ENCODE measurements at places on chromosomes 2 and 18.

DNA sequence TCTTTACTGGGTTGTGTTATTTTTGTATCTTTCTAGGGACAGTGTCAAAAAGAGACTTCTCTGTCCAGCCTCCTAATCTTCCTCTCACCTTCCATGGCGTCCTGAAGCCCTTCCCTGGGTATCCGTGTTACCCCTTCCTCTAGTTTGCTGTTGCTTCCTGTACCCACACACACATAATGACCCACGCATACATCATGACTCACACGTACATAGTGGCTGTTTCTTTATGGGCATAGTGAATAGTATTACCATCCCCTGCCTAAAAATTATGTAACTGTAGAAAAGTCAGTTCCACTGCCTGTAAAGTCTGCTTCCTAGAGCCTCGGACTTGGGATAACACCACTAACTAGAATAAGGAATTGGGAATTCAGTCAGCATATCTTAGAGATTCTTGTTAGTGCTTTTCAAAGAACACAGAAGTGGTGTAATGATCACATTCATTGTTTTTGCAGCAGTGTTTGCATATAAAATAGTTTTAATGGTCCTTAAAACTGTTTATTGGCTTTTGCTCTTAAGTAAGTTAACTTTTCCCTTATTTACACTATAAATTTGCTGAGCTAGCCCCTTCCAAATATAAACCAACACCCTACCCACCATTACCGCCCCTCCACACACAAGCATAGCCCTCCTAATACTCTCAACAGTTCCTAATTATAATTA lies 308.4 kb upstream of the RAB12 start:
- DNase-seq: no peak

GRCh38 chr2:145845207-145845894 lies 1325.4 kb upstream of the ZEB2 start:
- DNase-seq: no peak

DNA sequence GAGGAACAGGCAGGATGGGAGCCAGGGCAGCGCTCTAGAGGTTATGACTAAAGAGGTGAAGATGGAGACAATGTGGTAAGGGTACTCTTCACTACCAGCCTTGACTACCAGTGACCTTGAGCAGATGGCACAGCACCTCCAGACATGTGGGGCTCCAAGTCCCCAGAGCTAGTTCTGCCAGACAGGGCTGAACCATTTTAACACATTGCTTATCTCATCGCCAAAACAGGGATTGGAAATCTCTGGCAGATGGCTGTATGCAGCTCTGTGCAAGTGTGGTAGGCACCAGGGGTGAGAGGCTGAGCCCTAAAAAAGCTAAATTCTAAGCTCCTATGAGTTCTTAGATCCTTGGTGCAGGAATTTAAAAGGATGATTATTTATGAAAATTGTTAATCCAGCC lies 41.3 kb downstream of the FSHR start:
- DNase-seq: no peak

GRCh38 chr2:212344131-212344530 lies 194.5 kb downstream of the ERBB4 start:
- DNase-seq: no peak

GRCh38 chr2:226325526-226325925 lies 474.1 kb downstream of the IRS1 start:
- peak; percentile 12 for DNase-seq

- no peak for DNase-seq
Observed at GRCh38 chr2:236692937-236693336, 123.3 kb downstream of the ACKR3 start.

DNA sequence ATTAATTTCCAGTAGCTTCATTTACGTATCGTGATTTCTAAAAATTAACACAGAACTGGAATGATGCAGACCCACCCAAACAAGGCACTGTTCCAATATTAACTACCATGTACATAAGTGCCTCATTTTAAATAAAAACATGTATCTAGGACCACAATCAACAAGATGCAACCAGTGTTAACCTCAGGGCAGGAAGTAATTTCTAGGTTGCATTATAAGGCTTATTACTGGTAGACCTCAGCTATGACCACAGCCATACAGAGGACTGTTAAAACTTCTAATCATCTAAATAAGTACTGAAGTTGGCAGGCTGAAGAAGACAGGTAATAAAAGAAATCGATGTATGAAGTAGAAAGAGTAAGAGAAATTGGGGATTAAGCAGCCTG lies 262.9 kb downstream of the HDAC4 start:
- no peak for DNase-seq

- DNase-seq: peak; percentile 42
Observed at GRCh38 chr2:35871672-35872071, 483.9 kb upstream of the CRIM1 start.

DNA sequence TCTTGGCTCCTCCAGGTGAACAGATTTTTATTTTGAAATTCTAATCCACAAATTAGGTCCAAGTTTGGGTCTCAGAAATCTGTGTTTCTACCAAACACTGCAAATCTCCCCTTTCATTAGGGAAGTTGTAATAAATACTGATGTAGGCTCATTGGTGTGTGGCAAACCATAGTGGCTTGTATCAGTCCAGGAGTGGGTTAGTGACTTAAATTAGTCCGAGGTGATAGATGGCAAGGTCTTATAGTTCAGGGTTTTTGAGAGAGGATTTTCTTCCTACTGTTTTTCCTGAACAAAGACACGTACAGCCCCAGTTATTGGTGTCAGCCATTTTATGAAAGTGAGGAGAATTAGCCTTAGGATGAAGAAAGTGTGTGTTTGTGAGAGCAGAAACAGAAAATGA lies 74.6 kb downstream of the RPRM start:
- DNase-seq: no peak

GRCh38 chr2:113240150-113240914 lies 38.4 kb downstream of the PAX8 start:
- peak; percentile 98 for DNase-seq
